Fibroblast of mammary gland (primary cell): ENCODE measurements at places on chromosomes 6 and 20.

DNA sequence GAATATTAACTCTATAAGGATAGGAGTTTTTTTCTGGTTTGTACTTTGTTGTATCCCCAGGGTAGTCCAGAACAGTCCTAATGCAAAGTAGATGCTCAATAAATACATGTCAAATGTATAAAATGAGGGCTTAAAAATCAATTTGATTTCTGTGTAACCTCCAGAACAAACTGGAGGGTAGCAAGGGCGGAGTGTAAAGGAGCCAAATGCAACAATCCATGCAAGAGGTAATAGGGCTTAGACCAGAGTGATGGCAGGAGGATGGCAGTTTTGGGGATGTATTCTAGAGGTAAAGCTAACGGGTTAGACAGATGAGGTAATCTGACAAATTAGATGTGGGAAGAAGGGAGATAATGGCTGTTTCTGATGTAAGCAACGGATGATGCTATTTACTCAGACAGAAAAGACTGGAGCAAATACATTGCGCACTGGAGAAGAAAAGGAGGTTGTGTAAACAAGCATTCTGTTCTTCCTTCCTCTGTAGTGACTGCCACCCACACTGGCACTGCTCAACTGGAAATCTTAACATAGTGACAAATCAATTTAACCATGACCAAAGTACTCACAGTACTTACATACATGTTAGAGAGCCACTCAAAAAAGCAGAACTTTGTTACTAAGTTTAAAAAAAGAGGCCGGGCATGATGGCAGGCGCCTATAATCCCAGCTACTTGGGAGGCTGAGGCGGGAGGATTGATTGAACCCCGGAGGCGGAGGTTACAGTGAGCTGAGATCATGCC, 2.0 kb downstream of the ZNF318 start:
- DNase-seq, result no peak

GRCh38 chr6:89079511-89080234, 878 bp upstream of the PNRC1 start:
- peak; percentile 74 for DNase-seq

GRCh38 chr6:161216616-161217205, 57.1 kb downstream of the AGPAT4 start:
- DNase-seq, result no peak

DNA sequence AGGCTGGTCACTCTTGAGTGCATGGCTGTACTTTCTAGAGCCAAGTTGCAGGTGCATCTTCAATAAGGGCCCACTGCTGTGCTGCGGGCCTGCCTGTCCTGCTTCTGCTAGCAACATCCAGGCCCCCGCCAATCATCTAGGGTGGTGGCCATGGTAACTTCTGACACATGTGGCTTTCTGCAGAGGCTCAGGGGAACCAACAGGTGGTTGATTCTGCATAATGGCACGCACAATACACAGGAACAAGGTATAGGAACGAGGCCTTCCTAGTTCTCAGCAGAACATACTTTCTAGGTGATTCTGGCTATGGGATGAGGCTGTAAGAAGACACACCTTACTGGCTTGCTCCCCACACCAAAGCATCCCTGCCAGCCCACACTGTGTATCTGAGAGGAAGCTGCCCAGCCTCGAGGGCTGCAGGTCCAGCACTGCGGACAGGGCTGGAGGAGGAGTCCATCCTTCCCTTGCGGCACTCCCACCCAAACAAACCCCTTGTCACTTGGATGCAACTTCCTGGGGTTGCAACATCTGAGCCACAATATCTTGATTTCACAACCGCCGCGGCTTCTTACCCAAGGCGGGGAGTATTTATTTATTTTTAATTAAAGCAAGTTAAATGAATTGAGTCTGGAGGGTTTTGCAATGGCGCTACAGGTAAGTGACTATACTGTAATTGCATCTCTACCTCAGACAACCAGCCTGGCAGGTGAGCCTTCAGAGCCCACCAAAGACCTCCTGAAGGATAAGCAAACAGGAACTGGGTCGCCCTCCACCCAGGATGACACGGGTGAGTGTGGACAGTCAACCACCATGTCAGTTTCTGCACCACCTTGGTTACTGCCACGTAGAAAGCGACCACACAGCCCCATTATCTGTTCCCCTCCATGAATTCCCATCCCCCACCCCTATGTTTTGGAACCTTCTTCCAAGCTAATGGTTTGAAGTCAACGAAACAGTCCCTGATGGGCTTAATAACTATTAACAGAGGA, 49.6 kb downstream of the SULF2 start:
- DNase-seq, result no peak

- DNase-seq, result peak; percentile 48
Measured at GRCh38 chr20:61443443-61444126, 191.5 kb downstream of the CDH4 start.

GRCh38 chr20:54140927-54141566, 32.7 kb downstream of the CYP24A1 start:
- peak; percentile 53 for DNase-seq

GRCh38 chr6:140581601-140582000, 1207.2 kb upstream of the CITED2 start:
- DNase-seq, result no peak

- DNase-seq, result no peak
Measured at GRCh38 chr6:15744818-15745402, 82.1 kb upstream of the DTNBP1 start.

GRCh38 chr6:32952817-32953739, at the start of gene HLA-DMA:
Gene HLA-DMA (minus strand): TSS chr6:32953097. CDS start chr6:32953036, 61 bp downstream.
- peak; percentile 91 for DNase-seq
